ENCODE measurements at places on chromosomes 12 and 14.
A peak's percentile ranks its signal among the peaks of the same experiment; 100 is the strongest.

GRCh38 chr12:52952076-52952801 is 3.3 kb downstream of the KRT18 start:
- no peak for DNase-seq

- no peak for DNase-seq
Observed at GRCh38 chr14:34222867-34223266, 239.2 kb downstream of the SPTSSA start.

GRCh38 chr12:108190529-108190928 is 61.4 kb downstream of the WSCD2 start:
- DNase-seq: no peak

DNA sequence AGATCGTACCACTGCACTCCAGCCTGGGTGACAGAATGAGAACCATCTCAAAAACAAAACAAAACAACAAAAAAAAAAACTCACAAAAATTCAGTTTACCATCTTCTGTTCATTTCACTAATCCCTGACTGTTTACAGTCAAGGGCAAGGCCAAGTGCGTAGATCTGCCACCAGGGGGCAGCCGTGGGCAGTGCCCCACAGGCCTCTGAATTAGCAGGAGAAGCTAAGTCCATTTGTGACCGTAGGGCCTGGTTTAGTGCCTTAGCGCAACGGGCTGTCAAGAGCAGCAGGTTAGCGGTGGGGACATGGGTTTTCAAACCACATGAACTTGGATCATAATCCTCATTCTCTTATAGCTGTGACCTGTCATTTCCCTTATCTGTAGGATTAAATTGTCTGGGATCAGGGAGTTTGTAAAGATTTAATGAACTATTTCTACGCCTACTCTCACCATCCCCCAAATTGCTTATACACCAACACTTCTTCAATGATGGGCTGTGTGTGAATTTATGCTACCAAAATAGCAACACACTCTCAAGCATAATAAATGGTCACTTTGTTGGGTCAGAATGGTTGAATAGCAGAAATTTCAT is 49.0 kb downstream of the KCTD10 start:
- DNase-seq: peak; percentile 17

- DNase-seq: no peak
Observed at GRCh38 chr12:54082397-54082892, 28.8 kb downstream of the HOXC4 start.

DNA sequence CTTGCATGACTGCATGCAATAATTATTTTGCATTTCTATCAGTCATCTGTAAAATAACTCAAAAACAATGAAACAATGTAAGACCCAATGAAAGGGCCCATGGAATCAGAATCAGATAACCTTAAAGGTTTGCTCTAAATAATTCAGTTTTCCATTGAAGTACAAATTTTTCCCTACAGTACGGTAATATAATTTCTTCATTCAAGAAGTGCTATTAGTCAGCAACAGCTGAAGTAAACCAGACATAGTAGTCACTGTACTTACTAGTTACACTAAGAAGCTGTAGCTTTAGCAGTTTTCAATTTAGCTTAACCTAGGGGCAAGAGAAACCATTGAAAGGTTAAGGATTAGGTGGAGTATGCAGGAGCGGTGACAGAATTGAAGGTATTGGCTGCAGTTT is 43.5 kb downstream of the BCAT1 start:
- no peak for DNase-seq

- no peak for DNase-seq
Observed at GRCh38 chr12:1908758-1909157, 9.7 kb downstream of the CACNA2D4 start.

GRCh38 chr14:73180385-73180805 is 44.1 kb downstream of the PSEN1 start:
- DNase-seq: peak; percentile 5

- DNase-seq: peak; percentile 13
Observed at GRCh38 chr12:32399370-32400113, at the start of gene FGD4. Gene FGD4, plus strand, starts transcription at chr12:32399558.

GRCh38 chr12:9669534-9669933 is at the start of gene CLEC2D:
Gene CLEC2D, plus strand, starts transcription at chr12:9669713. Its CDS starts 22 bp downstream, at chr12:9669735.
- DNase-seq: no peak

DNA sequence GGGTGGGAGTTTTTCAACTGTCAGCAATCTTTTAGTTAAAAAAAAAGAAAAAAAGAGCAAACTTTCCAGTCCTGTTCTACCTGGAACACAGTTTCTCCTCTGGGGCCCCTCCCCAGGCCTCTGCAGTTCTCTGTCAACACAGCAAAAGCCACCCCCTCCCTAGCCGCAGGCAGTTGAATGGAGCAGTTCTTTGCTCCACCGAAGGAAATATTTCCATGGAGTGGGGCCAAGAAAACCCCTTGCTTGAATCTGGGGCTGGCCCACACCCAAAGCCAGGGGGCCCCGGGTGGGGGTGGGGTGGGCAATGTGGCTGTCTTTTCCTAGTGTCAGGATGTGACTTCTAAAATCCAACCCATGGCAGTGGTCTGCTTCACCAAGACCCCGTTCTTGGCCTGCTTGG is 5.0 kb upstream of the MEG3 start:
- no peak for DNase-seq

DNA sequence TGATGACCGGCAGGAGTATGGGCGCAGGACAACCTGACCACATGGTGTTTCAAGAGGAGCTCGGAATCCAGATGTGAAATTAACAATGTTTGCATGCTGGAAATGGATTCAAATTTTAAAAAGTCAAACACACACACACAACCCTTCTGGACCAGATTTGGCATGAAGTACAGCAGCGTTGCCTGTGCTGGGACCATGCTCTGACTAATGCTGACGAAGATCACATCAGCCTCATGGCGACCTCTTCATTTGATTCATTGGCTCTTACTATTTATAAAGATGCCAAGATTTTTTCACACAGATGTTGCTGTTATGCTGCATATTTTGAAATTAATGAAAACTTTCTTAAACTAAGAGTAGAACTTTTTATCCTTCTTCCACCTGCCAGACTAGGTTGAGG is 926.6 kb upstream of the TMEM132C start:
- no peak for DNase-seq

DNA sequence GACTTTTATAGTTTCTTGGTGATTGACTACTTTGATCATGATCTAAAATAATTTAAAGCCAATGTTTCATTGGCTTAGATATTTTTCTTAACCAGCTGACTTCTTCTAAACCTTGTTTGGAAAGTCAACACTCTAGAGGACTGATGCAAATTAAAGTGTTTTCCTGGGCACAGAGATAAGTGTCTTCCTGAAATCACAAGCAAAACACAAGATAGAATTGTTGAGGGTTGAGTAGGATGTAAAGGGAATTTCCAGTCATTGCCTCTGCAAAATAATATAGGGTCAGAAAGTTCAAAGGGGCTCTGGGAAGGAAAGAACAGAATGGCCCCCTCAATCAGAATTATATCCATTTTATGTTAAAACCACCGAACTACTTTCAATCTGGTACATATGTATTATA is 156.3 kb upstream of the LRIG3 start:
- no peak for DNase-seq

DNA sequence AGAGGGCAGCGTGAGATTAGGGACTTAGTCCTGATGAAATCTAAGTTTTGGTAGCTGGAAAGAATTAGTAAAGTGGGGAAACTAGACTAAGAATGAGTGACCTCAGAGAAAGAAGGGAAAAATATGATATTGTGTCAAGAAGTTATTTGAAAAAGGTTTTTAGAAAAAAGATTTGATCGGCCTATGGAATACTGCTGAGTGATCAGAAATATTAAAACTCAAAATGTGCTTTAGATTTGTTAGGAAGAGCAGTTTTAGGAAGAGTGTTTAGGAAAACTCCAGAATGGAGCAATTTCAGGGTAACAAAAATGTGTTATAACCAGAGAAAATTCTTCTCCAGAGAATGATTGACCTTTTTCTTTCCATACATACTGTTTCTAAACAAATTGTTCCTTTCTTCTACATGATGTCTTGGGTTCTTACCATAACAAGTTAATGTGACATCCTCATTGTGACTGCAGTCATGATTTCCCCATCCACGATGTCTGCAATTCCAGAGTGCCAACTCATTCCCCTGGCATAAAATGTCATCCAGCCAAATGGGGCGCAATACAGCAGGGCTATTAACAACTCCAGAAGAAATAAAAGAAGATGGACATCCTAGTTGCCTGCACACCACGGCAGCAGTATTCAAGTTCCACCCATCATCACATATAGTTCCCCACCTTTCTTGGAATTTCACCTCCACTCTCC is 11.8 kb downstream of the CD163L1 start:
- no peak for DNase-seq

DNA sequence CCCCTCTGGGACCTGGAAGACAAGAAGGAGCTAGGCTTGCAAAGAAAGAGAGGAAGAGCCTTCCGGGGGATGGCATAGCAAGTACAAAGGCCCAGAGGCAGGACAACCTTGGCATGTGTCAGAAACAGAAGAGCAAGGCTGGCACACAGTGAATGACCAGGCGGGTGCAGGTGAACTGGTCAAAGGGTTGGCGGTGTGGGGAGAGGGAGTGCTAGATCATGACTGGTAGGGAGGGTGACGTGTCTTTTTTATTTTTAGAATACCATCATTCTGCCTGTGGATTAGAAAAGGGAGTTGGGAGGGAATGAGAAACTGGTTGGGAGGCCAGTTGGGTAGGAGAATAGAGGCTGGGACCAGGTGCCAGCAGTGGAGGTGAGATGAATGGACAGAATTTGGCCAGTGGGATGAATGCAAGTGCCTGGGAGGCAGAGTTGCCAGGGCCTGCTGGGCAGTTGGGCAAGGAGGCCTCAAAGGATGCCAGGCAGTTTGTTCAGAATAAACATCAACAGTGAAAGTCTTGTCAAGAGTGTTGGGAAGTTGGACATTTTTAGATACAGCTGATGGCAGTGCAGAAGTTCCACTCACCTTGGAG is 168.3 kb downstream of the CACNA1C start:
- no peak for DNase-seq

DNA sequence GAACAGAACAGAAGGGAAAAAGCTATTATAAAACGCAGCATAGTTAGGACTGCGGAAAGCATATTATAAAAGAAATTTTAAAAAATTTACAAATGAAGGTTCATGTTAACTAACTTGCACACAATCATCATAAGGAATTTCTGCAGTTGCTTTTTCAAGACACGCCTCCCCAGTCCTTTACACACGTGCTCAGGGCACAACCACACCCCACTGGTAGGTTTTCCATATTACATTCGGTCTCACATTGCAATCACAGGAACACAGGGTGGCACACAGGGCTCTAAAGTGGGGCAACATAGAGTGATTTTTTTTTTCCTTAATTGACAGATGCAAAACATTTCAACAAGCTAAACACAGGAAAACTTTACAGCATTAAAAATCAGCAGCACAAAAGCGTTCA is 69.7 kb downstream of the DICER1 start:
- DNase-seq: no peak

GRCh38 chr14:104994978-104995377 is 9.4 kb downstream of the CLBA1 start:
- no peak for DNase-seq
